ENCODE measurements at places on chromosomes 1 and 21. TPM values are rescaled to one million over a fixed set of nuclear protein-coding genes. Genes with fewer than 3 reads are reported as not detected.
A peak's percentile ranks its signal among the peaks of the same experiment; 100 is the strongest.

GRCh38 chr1:179440971-179441370 is 75.2 kb downstream of the AXDND1 start:
- no peak overlapping the region for H3K27ac ChIP-seq
- H3K4me3 ChIP-seq = no peak overlapping the region
- H3K27me3 ChIP-seq = no peaks in the 10 kb centered on the region
- no peaks in the 10 kb centered on the region for H3K4me1 ChIP-seq

GRCh38 chr1:154405747-154406571 is 816 bp downstream of the IL6R start:
- peak overlapping the region; percentile 76 for H3K27ac ChIP-seq
- H3K4me3 ChIP-seq = peak overlapping the region; percentile 43
- H3K36me3 ChIP-seq = no peaks in the 10 kb centered on the region

DNA sequence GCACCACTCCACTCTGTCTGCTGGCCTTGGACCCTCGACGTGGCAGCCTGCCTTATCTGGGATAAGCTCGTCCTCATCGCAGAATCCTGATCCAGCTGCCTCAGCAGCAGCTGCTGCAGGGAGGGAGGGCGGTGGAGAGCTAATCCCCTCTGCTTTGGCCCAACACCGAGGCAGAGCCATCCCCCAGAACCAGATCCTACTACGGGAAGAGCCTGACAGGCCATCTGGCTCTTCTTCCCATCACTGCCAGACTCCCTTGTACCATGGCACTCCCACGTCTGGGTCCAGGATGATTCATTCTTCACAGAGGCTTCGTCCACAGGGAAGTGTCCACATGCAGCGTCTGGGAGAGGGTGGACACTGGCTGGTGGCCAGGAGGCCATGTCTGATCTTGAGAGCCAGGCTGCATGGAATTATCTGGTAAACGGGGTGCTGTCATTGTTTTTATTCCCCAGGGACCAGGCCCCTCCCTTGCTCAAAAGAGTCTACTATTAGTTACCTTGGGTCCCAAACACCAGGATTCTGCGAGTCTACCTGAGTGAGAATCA is 14.6 kb upstream of the PKP1 start:
- no peaks in the 10 kb centered on the region for H3K27me3 ChIP-seq
- H3K4me3 ChIP-seq = no peak overlapping the region
- no peaks in the 10 kb centered on the region for H3K4me1 ChIP-seq
- H3K27ac ChIP-seq = no peak overlapping the region
- no peak for DNase-seq

HNRNPR gene
- 30.8 TPM for polyA plus RNA-seq

ANKRD65 gene
- polyA plus RNA-seq = 41.8 TPM

MEF2D gene
- 20.0 TPM for polyA plus RNA-seq

GTF2B gene
- polyA plus RNA-seq = 18.6 TPM

- no peaks in the 10 kb centered on the region for H3K36me3 ChIP-seq
- no peak overlapping the region for H3K4me3 ChIP-seq
- no peak overlapping the region for H3K27ac ChIP-seq
Observed at GRCh38 chr1:64179588-64179987, 23.8 kb upstream of the UBE2U start.

PAQR6 gene
- 3.5 TPM for polyA plus RNA-seq

FCMR gene
- polyA plus RNA-seq = 1.2 TPM

DNA sequence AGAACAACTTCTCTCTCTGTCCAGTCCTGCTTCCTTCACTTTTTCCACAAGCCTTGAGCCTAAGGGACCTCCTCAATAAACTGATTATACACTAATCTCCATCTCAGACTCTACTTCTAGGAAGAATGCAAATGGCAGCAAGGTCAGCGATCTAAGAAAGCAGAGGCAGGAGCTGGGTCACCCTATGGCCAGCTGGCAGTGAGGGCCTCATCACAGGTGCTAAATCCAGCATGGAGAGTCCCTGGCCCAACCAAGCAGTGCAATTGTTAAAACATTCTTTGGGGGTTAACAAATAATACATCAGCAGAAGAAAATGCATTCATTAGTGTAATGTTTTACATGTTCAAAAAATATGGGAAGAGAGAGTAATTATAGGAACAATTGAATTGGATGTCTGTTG is 416.0 kb downstream of the SIPA1L2 start:
- no peaks in the 10 kb centered on the region for H3K27me3 ChIP-seq
- no peak overlapping the region for H3K4me3 ChIP-seq
- no peak overlapping the region for H3K27ac ChIP-seq
- no peaks in the 10 kb centered on the region for H3K4me1 ChIP-seq
- no peak for DNase-seq

GRCh38 chr1:182764029-182764727 is 25.4 kb upstream of the NPL start:
- no peak for DNase-seq
- H3K4me1 ChIP-seq = no peaks in the 10 kb centered on the region
- H3K27ac ChIP-seq = no peak overlapping the region
- H3K4me3 ChIP-seq = no peak overlapping the region
- no peaks in the 10 kb centered on the region for H3K27me3 ChIP-seq
